CD8-positive, alpha-beta memory T cell (primary cell): ENCODE measurements at places on chromosomes 3 and 15. TPM values are rescaled to one million over a fixed set of nuclear protein-coding genes. Genes with fewer than 3 reads are reported as not detected.

Gene ATP11B
- polyA plus RNA-seq = 47.0 TPM

Gene C3orf20
- not detected for polyA plus RNA-seq

Gene HCN4
- polyA plus RNA-seq = not detected

DNA sequence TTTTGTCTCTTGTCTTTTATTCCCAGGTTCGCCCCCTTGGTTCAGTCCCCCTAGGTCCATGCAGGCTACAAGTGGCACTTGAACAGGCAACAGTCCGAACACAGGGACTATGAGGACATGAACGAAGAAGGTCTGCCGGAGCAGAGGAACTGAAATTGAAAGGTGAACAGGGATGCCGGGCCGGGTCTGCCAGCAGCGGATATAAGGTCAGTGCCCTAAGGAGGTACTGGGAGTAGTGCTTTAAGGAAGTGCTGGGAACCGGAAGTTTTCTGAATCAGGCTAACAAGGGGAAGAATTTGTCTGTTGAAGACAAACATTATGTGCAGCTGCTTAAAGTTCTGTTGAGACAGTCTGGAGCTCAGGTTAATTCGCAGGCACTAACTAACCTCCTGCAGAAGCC lies 46.8 kb downstream of the LSM3 start:
- no peak for DNase-seq

DNA sequence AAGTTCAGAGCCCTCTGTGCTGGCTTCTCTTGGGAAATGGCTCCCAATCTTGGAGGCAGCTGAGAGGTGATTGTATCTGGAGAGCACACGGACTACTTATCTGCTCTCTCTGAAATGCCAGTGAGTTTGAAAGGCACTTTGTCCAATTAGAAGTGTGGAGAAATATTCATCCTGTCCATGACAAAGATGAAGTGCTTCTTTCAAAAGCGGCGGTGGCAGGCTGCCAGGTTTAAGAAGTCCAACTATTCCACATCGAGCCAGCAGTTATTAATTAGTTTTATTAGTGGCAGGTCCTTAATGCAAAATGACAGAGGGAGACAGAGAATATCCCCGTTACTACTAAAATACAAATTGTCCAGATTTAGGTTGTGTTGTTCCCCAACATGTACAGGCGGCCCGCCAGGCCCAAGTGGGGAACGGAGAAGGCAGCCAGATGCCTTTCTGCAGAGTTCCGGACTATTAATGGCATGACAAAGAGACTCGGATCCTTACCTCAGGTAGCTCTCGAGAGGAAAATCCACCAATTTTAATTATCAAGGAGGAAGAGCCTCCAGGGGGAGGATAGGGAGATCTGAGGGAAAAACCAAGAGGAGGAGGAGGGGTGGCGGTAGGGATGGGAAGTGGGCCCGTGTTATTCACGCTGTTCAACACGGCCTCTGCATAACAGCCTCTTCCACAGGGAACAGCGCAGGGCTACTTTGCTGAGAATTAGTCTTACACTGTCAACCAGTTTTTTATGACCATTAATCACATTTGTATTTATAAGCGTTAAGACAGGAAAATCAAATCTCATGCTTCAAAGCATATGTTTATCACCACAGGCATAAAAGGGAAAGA lies 42.0 kb downstream of the RORA start:
- no peak for DNase-seq

DNA sequence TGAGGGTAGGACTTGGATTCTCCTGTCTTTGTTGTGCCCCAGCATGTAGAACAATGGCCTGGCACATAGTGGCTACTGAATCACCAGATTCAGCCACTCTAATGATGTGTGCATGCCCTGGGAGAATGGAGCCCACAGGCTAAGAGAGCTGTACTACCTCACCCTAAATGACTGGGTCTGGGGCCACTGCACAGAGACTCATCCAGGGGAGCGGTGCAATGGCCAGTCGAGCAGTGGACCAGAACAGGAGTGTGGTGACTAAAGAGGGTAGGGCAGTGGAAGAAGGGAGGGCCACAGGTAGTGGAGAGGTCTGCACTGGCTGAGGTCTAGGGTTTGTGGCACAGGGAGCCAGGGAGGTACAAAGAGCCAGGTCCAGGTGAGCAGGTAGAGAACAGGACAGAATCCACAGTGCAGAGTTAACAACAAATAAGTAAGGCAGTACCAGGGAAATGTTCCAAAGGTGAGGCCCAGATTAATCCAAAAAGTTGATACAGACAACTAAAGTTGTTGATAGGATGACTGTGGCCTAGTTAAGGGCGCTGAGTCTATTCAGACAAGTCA lies 142.7 kb upstream of the ATP11B start:
- no peak for DNase-seq

Gene CACNA2D2
- polyA plus RNA-seq = 2.6 TPM

Gene MESP2
- polyA plus RNA-seq = not detected

- DNase-seq = no peak
Measured at GRCh38 chr3:121651684-121652083, 9.0 kb downstream of the HCLS1 start.

- DNase-seq = no peak
Measured at GRCh38 chr15:72369964-72370363, 5.8 kb downstream of the HEXA start.

DNA sequence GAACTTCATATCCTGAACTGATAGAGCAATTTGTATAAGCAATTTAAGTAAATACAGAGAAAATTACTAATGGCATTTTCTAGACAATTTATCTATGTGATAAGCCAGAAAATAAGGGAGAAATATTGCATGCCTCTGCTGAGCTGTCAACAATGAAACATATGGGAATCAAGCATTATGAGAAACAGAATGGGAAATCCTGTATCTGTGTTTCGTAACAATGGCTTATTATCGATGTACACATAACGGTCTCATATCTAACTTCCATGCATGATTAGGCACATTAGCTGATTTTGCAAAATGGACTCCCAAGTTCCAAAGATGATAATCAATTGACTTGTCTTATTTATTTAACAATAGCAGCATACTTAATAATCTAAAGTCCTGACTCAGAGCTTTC lies 30.4 kb upstream of the KCNMB2 start:
- DNase-seq = no peak

DNA sequence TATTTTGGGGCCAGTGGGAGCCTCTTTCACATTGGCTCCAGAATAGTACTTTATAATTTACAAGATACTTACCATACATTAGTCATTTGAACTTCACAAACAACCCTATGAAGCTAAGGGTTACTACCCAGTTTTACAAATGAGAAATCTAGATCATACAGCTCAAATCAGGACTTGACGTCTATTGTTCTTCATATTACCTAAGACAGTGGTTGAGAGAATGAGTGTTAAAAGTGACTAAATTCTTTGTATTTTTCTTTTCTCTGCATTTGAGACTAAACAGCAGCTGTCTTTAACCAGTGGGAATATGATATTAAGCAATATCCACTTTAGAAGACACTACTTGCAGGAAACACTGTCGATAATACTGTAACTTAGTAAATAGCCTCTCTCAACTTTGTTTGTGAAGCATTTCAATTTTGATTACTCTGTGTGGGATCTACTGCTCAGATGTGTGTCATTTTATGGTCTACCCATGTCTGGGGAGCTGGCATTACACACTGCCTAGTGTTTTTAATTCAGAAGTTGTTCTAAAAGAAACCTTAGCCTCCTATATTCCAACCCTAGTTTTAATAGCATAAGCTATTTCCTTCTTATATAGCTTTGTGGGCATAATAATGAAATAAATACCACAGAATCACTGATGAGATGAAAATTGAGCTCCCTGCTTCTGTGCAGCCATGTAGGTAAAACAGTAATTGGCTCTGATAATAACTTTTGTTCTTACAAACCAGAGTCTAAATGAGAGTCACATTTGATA lies 45.9 kb downstream of the IQCH start:
- DNase-seq = no peak

DNA sequence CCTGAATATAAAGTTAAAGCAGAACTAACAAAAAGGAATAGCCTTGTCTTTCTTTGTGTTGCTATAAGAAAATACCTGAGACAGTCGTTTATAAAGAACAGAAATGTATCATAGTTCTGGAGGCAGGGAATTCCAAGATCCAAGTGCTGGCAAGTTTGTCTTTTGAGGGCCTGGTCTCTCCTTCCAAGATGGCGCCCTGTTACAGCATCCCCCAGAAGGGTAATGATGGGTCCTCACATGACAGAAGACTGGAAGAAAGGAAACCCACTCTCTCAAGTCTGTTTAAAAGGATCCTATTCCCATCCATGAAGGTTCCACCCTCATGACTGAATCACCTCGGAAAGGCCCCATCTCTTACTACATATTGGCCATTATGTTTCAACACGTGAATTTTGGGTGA lies 435.1 kb downstream of the MAGI1 start:
- DNase-seq = no peak

Gene ANKDD1A
- 2.4 TPM for polyA plus RNA-seq

Gene JAGN1
- 44.4 TPM for polyA plus RNA-seq

DNA sequence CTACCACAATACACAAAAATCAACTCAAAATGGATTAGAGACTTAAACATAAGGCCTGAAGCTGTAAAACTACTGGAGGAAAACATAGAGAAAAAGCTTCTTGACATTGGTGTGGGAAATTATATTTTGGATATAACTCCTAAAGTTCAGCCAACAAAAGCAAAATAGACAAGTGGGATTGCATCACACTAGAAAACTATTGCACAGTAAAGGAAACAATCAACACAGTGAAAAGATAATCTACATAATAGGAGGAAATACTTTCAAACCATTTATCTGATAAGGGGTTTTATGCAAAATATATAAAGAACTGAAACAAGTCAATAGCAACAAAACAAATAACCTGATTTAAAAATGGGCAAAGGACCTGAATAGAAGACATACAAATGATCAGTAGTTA lies 37.6 kb upstream of the TP63 start:
- DNase-seq = no peak

Gene GABRB3
- polyA plus RNA-seq = not detected

DNA sequence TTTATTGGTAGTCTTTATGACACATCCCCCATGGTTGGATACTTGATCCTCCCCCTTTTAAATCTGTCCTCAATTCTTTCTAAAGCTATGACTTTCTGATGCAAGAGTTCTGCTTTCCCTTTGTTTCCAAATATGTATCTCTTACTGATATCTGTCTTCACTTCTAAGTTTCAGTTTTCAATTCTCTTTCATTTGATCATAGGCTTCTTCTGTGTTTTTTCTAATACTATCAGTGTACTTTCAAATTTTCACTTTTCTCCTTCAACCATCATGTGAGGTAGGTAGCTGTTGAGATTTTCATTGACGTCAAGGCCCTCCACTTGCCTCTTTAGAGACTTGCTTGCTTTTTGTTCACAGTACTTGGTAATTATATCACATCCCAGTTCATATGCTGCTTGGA lies 436.5 kb downstream of the CNTN4 start:
- DNase-seq = no peak

Gene TMEM212
- polyA plus RNA-seq = not detected

GRCh38 chr3:128468285-128468790 lies 1.6 kb upstream of the DNAJB8 start:
- DNase-seq = no peak

Gene ZDHHC23
- 1.1 TPM for polyA plus RNA-seq

- peak; percentile 47 for DNase-seq
Measured at GRCh38 chr15:75578173-75578947, 755 bp downstream of the PTPN9 start.

Gene RSRC1
- 32.9 TPM for polyA plus RNA-seq

Gene CELSR3
- 0.41 TPM for polyA plus RNA-seq

DNA sequence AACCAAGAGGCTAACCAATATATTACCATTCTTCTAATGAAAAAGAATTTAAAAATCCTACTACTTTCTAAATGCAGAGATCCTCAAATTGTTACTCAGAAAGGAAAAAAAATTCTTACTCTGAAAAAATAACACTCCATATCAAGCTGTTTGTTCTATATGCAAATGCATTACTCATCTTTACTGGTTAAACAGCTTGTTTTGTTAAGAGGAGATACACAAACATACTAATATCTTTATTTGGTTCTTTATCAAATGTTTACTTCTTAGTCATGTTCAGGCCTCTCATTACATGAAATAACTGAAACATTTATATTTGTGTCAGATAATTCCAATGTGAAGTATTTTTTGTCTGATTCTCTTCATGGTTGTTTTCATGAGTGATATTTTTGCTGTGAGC lies 146.8 kb downstream of the PCCB start:
- DNase-seq = no peak

DNA sequence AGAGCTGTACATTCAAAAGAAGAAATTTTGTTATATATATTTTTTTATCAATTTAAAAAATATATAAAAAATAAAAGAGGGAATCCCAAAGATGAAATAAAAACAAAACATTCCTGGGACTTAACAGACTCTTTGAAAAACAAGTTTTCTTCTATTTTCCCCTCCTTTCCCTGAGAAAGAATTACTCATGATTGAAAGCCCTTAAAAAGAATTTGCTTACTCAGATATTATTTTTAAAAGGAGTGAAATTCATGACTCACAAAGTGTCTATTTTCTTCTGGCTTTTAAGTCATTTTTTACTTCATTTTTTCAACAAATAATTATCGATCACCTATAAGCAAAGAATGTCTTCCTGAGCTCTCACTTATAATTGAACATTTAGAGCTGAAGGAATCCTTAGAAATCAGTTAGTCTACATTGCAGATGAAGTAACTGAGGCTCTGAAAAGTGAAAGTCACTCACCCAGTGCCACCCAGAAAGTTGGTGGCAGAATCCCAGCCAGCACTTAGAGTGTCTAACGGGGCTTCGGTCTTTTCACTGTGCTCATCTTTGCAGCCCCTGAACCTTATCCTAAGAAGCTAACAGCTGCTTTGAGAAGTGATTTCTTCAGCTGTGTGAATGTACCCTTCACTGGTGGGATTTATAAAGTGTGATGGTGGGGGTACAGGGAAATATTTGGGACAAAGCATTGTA lies 42.5 kb upstream of the NUDT16 start:
- no peak for DNase-seq

DNA sequence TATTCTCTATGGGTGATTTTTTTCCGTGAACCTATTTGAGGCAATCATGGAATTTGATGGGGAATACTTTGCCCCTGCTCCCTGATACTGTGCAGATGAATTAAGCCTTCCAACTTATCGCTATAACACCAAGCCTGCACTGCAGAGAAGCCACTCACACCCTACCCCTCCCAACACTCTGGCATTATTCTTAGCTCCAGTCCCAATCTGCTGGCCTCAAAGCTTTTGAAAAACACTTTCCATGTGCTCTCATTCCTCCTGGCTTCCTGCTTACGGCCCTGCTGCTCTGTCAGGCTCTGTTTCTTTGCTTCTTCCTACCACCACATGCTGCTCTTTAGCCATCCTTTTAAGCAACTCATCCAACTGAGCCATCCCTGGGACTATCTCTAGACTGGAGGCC lies 327.8 kb upstream of the SLCO3A1 start:
- DNase-seq = no peak

DNA sequence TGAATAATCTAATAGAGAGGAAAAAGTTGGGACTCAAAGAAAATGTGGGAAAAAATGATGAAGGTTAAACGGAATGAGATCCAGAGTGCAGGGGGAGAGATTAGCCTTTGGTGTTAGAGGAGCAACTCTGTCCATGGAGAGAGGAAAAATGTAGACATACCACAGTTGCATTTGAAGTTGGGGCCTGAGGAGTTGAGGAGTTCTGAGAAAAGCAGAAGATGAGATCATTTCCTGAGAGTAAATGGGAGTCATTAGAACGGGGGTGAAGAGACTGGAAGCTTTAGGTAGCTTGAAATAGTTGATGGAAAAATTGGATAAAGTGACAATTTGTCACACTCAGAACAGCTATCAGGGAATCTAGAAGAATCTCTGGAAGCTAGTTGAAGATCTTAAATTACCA lies 7.3 kb downstream of the CCR5AS start:
- no peak for DNase-seq
